ENCODE measurements at places on chromosomes 2 and 18.

GRCh38 chr18:38459131-38459994 lies 893.8 kb upstream of the CELF4 start:
- peak; percentile 70 for DNase-seq

DNA sequence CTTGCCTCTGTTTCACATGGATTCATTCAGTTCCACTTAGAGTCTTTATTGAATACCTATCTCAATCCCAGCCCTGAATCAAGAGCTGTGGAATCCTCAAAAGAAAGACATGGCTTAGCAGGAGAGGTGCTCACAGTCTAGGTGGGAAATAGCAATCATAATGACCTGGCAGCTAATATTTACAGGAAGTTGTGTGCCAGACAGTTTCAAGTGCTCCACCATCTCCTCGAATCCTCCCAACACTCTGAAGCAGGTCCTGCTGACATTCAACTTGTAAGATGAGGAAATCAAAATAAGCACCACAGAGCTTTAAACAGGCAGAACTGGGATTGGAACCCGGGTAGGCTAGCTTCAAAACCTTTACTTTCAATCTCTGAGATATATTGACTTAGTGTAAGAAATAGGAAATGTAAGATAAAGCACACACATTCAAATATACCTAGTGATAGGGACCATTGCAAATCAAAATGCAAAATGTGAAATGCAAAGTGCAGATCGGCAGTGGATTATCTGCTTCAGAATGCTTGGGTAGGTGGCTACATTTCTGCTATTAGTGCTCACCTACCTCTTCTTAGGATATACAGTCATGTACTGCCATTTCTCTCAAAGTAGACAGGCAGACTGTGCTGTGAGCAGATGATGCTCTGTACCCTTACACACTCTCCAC lies 182.0 kb downstream of the PRKCE start:
- no peak for DNase-seq

DNA sequence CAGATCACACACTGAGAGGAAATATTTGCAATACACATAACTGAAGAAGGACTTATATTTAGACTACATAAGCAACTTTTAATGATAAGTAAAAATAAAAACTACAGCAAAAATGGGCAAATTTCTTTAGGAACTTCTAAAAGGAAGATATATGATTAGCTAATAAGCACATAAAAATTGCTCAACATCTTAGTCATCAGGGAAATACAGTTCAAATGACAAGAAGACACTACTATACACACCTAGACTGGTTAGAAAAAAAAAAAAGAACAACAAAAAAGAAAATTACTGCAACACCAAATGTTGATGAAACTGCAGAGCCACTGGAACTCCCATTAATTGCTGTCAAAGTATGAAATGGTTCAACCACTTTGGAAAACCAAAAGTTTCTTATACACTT lies 1247.5 kb upstream of the ACVR2A start:
- DNase-seq: no peak

GRCh38 chr2:82879803-82880202 lies 1579.3 kb downstream of the SUCLG1 start:
- no peak for DNase-seq

DNA sequence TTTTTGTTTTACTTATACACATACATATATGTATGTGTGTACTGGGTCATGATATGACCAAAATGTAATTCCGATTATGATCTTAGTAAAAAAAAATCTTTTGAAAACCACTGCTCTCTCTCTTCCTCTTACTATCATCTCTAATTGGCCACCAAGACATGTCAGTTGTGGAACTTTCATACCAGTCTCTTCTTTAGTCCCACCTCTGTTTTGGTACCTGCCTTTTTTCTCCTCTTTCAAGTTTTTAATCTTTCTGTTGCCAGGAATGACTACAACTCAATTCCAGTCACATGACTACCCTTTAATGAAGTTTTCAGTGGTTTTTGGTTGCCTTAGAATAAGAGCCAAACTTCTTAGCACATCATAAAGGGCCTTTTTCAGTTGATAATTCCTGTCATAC lies 17.1 kb downstream of the RBM44 start:
- DNase-seq: no peak

- DNase-seq: no peak
These were observed 38.8 kb upstream of the CCBE1 start for GRCh38 chr18:59736061-59736460.

All from D341Med (cell line).